Neural crest cell (in vitro differentiated cells): ENCODE measurements at places on chromosomes 7 and 10. TPM values are rescaled to one million over a fixed set of nuclear protein-coding genes. Genes with fewer than 3 reads are reported as not detected.

MAP3K8 gene
- total RNA-seq = 0.30 and 1.4 TPM in 2 replicates

- DNase-seq = no peak
These were observed 163.8 kb downstream of the SVIL start for GRCh38 chr10:29470843-29471543.

GRCh38 chr7:143288836-143289235, 685 bp downstream of the CASP2 start:
- no peak for DNase-seq

- peak; percentile 84 for DNase-seq
These were observed at the start of gene SGCE for GRCh38 chr7:94655848-94656657. SGCE (minus strand) TSS chr7:94656133; CDS start chr7:94656098, 35 bp downstream.

- no peak for DNase-seq
These were observed 92.7 kb upstream of the MKX start for GRCh38 chr10:27838361-27838760.

STAG3 gene
- 1.1 and 1.9 TPM in 2 replicates for total RNA-seq

DNA sequence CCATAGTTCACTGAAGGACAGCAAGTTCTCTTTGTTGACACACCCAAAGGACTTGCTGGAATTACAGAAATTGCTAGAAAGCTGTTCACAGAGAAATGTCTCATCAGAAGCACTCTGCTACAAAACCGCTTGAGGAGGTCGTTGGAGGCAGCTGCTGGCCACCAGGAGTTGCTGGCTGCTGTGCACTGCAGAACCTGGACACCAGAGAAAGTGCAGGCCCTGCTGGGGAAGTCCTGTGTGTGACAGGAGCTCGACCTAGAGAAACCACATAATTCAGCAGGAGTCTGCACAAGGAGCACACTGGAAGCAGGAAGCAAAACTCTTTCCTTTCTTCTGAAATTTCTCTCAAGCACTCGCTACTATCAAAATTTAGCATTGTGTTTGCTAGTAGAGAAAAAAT, 461.5 kb upstream of the GHITM start:
- DNase-seq = no peak

IGFBP1 gene
- total RNA-seq = not detected in 2 replicates

ZPBP gene
- total RNA-seq = not detected in 2 replicates

DNA sequence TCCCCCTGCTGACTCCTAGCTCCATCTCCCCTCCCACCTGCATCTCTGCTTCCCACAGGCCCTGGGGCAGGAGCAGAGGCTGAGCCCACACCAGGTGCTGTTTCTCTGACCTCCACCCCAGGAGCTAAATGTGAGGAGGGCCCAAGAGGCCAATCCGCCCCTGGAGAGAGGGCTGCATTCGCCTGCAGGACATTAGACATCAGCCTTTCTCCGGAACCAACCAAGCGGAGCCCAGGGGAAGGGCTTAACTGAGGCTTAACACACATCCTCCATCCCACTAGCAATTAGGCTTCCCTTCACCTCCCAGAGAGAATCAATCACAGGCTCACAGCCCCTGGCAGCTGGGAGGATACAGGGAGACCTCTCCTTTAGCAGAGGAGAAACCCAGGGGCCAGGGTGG, 50.5 kb downstream of the SH3PXD2A start:
- no peak for DNase-seq

LIPF gene
- total RNA-seq = not detected in 2 replicates

DNA sequence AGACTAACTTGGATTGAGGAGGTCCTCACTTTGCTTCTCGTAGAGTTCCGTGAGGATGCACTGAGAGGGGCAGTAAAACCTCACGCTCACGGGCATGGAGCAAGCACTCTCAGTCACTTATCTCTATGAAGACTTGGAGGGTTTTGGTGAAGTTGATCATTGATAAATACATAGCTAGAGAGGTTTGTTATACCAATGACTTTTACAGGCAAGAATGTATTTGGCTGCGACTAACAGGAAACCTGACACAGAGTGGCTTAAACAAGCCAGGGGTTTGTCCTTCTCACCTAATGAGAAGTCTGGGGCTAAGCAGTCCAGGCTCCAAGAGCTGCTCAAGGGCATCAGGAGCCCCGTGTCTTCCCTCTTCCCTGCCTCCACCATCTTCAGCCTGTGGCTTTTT, 6.1 kb downstream of the BICC1 start:
- no peak for DNase-seq
